ENCODE measurements at places on chromosomes 2 and 18. TPM values are rescaled to one million over a fixed set of nuclear protein-coding genes. Genes with fewer than 3 reads are reported as not detected.

The FOXD4L1 gene
- 0.17 TPM for total RNA-seq

The NEB gene
- total RNA-seq = 0.09 TPM

The TMEM37 gene
- total RNA-seq = not detected

The RFX8 gene
- total RNA-seq = 0.49 TPM

The TCF7L1 gene
- total RNA-seq = not detected

The ENOSF1 gene
- 91.8 TPM for total RNA-seq

DNA sequence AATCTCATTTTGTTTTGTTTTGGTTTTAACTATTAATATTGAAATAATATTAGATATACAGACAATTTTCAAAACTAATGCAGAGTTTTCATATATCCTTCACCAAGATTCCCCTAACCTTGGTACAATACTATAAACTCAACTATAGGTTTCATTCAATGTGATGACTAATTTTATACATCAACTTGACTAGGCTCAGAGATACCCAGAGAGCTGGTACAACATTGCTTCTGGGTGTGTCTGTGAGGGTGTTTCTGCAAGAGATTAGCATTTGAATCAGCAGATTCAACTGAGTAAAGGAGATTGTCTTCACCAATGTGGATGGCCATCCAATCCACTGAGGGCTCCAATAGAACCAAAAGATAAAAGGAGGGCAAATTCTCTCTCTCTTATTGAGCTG is 221.3 kb upstream of the CRIM1 start:
- peaks cover 7% of the 10 kb centered on the region for H3K4me1 ChIP-seq
- no peaks in the 10 kb centered on the region for H3K36me3 ChIP-seq
- H3K27ac ChIP-seq = no peak overlapping the region

DNA sequence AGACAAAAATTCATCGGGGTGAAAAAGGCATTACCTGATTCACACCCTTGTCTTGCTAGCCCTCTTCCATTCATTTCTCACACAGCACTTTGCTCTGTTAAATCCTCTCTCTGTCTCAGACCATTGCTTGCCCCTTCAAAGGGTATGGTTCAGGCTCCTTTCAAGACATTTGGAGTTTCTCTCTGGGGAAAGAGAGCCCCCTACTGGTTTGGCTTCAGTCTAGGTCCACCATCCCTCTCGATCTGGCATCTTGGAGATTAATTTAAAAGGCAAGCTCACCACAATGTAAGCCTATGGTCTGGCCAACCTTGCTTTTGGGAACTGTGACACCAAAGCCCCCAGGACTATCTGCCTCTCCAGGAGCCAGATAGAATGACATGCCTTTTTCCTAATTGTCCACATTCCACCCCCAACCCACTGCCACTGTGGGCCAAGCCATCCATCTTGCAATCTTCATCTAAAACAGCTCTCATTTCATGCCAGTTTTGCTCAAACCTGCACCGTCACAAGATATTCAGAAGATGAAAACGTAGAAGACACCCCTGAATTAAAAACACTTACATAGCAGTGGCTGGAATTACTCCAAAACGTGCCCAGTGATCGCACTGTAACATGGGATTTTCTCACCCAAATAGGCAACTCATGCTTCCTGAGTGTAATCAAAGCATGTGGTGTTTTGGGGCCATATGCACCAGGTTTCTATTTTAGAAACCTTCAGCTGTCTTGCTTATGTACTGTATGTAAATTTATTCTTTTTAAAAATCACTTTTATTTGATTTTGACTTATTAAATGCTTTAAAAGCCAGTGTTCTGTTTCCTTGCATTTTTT is 93.9 kb downstream of the FARSB start:
- peaks cover 27% of the 10 kb centered on the region for H3K36me3 ChIP-seq
- peaks cover 2% of the 10 kb centered on the region for H3K4me1 ChIP-seq
- peak; percentile 83 for DNase-seq
- H3K4me3 ChIP-seq = no peak overlapping the region
- no peaks in the 10 kb centered on the region for H3K27me3 ChIP-seq

DNA sequence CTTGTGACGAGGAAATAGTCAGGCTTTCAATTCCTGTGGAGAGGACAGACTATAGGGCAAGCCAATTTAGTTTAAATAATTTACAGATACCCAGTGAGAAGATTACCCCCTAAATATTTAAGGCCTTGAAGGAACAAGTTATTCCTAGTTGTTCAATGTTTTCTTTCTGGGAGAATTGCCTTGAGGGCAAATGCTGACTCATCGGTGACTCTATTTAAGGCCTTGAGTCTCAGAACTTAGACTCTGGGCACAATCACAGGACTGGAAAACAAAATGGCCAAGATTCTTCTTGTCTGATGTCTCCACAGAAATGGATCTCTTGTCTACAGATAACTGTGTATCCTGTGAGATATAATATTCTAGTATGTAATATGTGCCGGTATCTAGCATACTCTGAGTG is 467.1 kb downstream of the SUCLG1 start:
- H3K4me1 ChIP-seq = no peaks in the 10 kb centered on the region
- DNase-seq = no peak
- H3K27ac ChIP-seq = no peak overlapping the region
- no peaks in the 10 kb centered on the region for H3K36me3 ChIP-seq
- H3K4me3 ChIP-seq = no peak overlapping the region

DNA sequence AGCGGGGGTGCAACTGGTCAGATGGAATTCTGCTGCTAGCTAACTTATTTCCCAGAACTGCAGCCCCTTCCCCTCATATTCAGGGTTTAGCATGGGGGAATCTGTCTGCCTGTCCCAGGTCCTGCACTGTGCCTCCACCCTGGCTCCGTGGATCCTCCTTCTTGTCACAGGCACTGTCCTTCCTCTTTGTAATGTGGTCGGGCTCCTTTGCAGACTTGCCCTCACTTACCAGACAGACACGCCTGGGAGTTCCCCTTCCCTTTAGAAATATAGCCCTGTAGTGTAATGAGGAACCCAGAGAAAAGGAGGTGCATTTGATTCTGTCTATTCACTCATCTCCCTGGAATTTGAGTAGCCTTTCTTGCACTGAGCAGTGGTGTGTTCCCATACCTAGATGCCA is 108.7 kb downstream of the TRIM43 start:
- no peak for DNase-seq
- H3K4me1 ChIP-seq = no peaks in the 10 kb centered on the region
- H3K4me3 ChIP-seq = no peak overlapping the region
- no peak overlapping the region for H3K27ac ChIP-seq

GRCh38 chr2:7225848-7226247 is 308.6 kb downstream of the RNF144A start:
- H3K27me3 ChIP-seq = peaks cover 6% of the 10 kb centered on the region
- no peaks in the 10 kb centered on the region for H3K4me1 ChIP-seq
- DNase-seq = no peak

DNA sequence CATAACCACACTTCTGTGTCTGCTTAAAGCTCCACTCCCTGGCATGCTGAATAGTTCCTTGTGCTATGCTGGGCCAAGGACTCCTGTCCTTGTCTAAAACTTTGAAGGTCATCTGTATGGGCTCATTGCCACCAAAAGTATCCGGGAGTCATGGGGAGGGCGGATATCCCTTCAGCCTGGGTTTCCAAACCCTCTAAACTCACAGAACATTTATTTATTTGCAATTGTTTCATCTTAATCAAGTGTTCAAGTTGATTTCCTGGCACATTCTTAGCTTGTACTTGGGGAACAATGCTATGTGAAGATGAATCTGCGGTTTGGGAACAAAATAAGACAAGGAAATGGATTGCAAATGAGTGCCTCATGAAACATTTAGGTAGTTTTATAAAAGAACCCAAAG is 1.8 kb downstream of the NOSTRIN start:
- H3K4me1 ChIP-seq = peaks cover 18% of the 10 kb centered on the region
- no peak overlapping the region for H3K4me3 ChIP-seq
- no peaks in the 10 kb centered on the region for H3K36me3 ChIP-seq
- H3K27ac ChIP-seq = no peak overlapping the region
- H3K27me3 ChIP-seq = peaks cover 3% of the 10 kb centered on the region

GRCh38 chr2:106982350-106982749 is 96.4 kb upstream of the ST6GAL2 start:
- no peak overlapping the region for H3K4me3 ChIP-seq
- no peaks in the 10 kb centered on the region for H3K4me1 ChIP-seq
- H3K36me3 ChIP-seq = no peaks in the 10 kb centered on the region
- no peaks in the 10 kb centered on the region for H3K27me3 ChIP-seq

DNA sequence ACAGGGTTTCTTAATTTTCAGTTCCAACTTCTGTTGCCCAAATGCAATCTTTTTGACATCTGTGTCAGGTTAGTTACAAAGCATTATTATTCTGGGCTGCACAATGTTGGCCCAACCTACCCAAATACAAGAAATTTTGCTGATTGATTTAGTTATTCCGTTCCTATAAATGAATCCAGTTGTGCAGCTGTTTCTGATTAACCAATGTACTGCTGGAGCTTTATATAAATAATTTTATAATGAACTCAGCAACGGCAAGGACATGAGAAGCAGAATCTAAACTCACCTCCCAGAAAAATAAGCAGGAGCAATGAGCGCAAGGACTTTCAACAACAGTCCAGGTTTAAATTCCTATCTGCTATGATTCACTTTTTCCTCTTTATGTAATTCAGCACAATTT is 76.3 kb upstream of the WIPF1 start:
- peaks cover 52% of the 10 kb centered on the region for H3K36me3 ChIP-seq
- H3K27ac ChIP-seq = no peak overlapping the region
- no peak for DNase-seq
- no peak overlapping the region for H3K4me3 ChIP-seq
- H3K4me1 ChIP-seq = peaks cover 26% of the 10 kb centered on the region
- H3K27me3 ChIP-seq = no peaks in the 10 kb centered on the region

DNA sequence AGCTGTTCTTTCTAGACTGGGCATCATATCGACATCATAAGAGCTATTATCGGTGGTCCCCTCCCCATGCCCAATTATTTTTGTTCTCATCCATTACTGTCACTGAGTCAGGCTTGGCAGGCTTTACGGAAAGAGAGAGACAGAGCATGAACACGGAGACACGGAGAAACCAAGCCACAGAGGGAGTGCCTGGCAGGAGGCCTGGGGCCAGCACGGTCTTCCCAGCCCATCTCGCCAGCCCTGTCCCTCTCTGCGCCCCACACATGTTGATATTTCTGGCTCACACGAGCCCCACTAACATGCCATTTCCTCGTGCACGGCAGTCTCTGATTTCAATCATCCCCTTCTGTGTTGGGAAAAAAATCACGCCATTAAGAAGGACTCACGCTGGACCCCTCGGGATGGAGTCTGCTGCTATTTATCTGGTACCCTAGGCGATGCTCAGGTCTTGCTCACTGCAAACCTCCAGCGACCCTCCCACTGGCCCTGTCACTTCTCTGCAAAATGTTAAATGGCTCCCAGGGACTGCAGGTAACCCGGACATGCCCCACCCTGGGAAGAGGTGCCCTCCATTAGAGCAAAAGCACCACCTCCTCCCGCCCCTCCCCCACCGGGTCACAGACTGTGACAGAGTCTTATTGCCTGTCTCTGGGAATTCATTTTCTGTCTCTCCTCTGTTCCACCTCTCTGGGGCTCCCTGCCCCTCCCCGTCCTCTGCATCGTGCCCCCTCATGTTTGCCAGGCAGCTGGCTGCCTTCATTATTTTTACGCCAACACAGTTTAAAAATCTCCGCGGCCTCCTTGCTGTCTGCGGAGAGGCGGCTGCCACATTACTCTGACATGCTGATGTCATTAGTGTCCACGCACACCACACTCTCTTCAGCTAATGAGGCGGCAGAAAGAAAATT is 40.1 kb upstream of the GBX2 start:
- H3K27me3 ChIP-seq = no peaks in the 10 kb centered on the region
- DNase-seq = no peak
- no peak overlapping the region for H3K4me3 ChIP-seq
- H3K36me3 ChIP-seq = no peaks in the 10 kb centered on the region
- no peak overlapping the region for H3K27ac ChIP-seq
- H3K4me1 ChIP-seq = no peaks in the 10 kb centered on the region

DNA sequence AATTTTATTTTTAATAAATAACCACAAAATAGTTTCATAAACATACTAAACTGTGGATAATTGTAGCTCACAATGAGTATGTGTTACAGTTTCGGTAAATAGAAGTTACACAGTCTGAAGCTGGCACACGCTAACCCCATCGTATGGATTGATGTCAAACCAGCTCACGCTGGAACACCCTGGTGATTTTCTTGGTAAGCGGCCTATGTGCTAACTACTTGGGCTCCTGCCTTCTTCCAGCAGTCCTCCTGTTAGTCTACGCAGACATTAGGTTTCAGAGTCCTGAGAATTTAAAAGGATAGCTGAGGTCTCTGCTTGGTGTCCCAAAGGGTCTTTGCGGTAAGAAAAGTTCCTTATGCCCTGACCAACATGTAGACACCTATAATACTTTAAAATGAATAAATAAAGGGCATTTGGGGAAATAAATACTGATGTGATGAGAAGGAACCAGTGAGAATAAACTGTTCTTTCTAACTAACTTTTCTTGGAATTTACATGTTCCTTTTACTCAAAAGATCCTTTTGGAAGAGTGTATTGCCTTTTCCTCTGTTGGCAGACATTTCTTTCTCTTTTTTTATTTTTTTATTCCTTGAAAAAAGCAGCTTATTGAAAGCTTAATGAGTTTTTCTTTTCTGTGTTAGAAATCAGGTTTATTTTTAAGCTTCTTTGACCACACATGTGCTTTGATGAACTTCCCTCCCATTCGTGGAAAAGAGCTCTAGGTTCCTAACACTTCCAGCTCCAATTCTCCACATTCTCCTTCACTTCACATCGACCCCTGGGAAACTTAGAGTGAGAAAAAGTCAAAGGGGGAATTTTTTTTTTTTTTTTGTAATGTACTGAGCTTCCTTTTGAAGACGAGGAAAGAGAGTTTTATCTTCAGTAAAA is 322.2 kb downstream of the IRS1 start:
- H3K27me3 ChIP-seq = peaks cover 16% of the 10 kb centered on the region
- H3K4me1 ChIP-seq = no peaks in the 10 kb centered on the region
- H3K27ac ChIP-seq = no peak overlapping the region
- no peak overlapping the region for H3K4me3 ChIP-seq

GRCh38 chr18:25464227-25464626 is 112.3 kb upstream of the ZNF521 start:
- no peaks in the 10 kb centered on the region for H3K4me1 ChIP-seq
- H3K36me3 ChIP-seq = no peaks in the 10 kb centered on the region
- H3K4me3 ChIP-seq = no peak overlapping the region
- no peak for DNase-seq

DNA sequence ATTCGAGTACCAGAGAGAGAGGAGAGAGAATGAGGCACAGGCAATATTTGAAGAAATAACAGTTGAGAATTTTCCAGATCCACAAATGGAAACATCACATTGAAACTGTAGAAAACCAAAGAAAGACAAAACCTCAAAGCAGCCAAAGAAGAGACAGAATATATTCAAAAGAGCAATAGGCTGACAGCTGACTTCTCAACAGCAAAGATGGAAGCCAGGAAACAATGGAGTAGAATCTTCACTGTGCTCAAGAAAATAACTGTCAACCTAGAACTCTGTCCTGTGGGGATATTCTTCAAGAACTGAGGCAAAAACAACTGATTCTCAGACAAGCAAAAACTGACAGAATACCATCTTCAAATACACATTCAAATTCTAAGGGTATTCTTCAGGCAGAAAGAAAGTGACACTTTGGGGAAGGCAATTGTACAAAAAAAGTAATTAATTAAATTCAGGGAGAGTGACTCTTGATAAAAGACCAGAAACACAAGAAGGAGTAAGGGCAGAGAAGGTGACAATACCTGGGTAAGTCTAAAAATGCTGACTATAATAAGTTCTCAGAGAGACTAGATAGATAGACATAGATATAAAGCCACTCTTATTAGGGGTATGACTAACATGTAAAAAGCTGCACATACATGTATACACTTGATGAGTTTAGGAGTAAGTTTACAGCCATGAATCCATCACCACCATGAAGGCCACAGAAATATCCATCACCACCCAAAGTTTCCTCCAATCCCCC is 25.6 kb downstream of the ANKMY1 start:
- no peaks in the 10 kb centered on the region for H3K27me3 ChIP-seq
- H3K4me3 ChIP-seq = no peak overlapping the region
- no peak for DNase-seq
- H3K36me3 ChIP-seq = peaks cover 72% of the 10 kb centered on the region
- H3K27ac ChIP-seq = no peak overlapping the region

Data from activated CD4-positive, alpha-beta T cell treated with anti-CD3 and anti-CD28 coated beads, Interleukin-2, amount 10 ng/mL, durations not matched to agents 24 days and 14 days (primary cell).